Fibroblast of skin of left biceps (primary cell): ENCODE measurements at places on chromosomes 12 and 14.
A peak's percentile ranks its signal among the peaks of the same experiment; 100 is the strongest.

DNA sequence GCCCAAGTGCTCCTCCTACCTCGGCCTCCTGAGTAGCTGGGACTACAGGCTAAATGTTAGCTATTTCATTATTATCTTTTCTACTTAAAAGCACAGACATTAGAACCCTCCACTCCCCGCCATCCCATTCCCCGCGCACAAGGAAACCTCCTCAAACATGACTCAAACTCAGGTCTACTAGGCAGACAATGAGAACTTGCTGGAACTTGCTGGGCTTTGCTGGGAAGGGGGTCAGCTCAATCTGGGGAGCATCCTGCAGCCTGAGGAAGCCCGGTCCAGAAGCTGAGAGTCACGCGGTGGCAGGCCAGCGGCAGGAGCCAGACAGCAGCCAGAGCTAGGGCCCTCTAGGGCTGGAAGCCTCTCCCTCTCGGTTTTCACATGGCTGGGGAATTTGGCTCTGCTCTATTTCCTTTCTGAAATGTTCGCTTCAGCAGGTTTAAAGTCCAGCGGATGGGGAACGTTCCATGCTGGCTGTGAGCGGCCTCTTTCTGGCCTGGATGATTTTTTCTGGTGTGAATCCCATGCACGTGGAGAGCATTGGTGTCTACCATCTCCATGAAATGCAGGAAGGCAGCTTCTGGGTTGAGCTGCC is 68.5 kb downstream of the SLC6A12 start:
- DNase-seq, result no peak

- peak; percentile 42 for DNase-seq
Observed at GRCh38 chr12:108570743-108571608, 8.6 kb downstream of the ISCU start.

DNA sequence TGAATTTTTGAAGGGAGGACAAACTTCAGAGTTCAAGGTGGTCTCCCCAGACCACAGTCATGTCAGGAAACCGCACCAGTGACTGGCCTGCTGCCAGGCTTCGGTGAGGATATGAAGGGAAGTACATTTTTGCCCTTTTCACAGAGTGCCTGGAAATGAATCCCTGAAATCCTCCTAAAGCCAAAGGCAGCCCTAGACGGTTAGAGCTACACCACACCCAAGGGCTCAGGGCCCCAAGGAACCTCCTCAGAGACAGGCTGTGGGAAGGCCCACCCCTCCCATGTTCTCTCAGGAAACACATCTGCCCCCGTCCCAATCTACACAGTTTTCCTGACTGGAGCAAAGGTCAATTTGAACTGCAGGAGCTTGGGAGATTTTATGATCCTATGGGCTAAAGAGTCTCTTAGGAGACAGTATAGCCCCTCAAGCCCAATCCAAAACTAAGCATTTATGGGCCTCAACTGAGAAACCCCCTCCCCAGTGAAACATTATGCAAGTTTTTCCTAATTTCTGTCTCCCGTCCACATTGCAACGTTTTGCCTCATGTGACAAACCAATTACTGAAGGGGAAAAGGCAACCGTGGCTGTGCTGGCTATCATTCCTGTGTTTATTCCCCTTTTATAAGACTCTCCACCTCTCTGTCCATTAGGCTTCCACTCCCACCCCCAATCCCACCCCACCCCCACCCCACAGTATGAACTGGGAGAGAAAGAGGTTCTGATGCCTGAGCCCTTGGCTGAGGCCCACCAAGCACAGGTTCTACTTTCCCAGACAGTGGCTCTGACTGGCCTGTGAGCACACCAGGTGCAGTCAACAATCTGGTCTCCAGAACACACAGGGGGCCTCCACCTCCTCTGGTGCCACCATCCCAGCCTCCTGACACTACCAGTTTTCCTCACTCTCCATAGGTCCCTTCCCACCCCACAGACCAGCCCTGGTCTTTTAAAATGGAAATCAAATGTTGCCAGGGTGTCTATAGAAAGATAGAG is 9.6 kb upstream of the RNASE1 start:
- no peak for DNase-seq

DNA sequence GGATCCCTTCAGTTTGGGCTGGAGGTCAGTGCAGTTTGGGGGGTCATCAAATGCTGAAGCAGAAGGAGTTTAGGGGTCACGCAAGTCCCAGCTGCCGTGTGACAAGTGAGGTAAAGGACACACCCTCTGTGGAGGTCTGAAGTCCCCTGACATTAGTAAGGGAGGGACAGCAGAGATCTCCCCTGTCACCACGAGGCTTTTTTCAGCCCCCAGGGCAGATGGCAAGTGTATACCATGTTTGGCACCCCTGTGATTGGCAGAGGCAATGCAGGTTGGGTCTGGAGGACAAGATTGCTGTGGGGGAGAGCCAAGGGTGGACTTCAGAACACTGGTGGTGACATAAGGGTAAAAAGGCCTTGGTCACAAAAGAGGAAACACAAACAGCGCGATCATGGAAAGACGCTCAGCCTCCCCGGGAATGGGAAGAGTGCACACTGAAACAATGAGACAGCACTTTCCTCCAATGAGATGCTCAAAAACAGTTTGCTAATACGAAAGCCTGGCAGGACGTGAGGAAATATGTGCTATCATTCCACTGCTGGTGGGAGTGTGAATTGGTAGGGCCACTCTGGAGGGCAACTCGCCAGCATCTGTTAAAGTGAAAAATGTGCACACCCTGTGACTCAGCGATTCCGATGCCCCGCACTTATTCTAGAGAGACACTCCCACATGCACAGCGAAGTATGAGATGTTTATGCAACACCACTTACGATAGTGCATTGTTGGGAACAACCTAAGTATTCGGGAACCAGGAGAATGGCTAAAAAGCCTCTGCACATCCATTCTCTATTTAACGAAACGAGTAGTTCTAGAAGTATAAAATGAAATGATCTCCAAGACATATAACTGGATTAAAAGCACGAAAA is 14.4 kb upstream of the CD27 start:
- DNase-seq, result peak; percentile 84

DNA sequence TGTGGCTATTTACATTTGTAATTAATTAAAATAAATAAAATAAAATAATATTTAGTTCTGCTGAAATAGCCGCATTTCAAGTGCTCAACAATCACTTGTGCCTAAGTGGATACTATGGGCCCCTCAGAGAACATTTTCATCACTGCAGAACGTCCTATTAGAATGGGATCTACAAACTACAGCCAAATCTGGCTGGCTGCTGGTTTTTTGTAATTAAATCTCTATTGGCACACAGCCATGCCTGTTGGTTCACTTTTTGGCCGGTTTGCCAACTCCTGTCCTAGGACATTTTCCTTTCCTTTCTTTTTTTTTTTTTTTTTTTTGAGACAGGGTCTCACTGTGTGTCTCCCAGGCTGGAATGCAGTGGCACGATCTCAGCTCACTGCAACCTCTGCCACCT is 9.8 kb downstream of the CCDC63 start:
- DNase-seq, result no peak

GRCh38 chr12:94977766-94978468 is 25.6 kb downstream of the NDUFA12 start:
- no peak for DNase-seq

DNA sequence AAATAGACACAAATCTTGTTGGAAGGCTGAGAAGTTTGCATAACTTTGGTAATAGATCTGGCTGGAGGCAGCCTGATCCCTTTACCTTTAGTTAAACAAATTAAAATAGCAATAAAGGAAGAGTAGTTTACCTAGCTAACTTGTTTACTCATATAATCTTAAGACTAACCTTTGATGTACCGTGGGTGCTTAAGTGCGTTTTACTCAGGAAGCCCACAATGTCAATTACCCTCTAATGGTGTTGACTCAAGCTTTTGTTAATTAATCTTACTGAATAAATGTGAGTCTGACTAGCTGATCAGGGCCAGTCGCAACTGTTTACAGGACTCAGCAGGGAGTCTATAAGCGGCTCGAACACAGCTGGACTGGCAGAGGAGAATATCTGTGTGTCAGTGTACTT is 51.5 kb downstream of the FAR2 start:
- DNase-seq, result no peak
